NCI-H1105 (cell line): ENCODE measurements at places on chromosomes 2 and 18.

GRCh38 chr18:64979791-64980190 is 771.0 kb upstream of the CDH7 start:
- no peak for DNase-seq

DNA sequence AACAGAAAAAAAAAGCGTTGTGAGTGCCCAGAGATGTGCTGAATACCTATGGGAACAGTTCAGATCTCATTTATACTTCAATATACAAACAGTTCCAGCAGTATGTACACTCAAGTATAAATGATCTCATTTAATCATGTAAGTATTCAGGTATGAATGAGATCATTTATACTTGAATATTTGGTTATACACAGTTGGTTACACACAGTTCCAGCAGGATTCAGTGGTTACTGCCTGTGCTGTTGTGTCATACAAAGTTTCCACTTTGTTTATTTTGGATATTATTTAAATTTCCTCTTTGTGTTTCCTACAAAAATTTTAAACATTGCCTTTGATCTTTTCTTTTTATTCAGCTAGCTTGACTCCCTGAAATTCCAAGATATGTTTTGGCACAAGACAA is 293.5 kb upstream of the SLC39A10 start:
- DNase-seq = no peak

- DNase-seq = no peak
Observed at GRCh38 chr18:27772081-27772480, 404.8 kb downstream of the CDH2 start.

- no peak for DNase-seq
Observed at GRCh38 chr18:28110924-28111323, 66.0 kb downstream of the CDH2 start.

GRCh38 chr2:137813176-137813575 is 151.1 kb upstream of the HNMT start:
- DNase-seq = no peak

DNA sequence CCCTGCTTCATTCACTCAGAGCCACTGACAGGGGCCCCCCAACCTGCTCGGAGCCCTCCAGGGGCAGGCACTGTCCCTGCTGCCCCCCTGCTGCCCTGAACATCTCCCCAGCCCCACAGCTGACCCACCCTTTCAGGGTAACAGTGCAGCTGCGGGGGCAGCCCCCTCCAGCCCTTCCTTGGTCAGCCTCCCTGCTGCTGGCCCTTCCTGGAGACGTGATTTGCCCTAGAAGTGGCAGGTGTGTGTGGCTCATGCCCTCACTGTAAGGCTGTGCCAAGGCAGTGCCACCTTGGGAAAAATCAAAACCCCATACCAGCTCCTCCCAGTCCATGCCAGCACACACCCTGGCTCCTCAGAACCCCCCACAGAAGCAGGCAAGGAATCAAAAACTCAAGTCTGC is 184.2 kb upstream of the HDAC4 start:
- no peak for DNase-seq

DNA sequence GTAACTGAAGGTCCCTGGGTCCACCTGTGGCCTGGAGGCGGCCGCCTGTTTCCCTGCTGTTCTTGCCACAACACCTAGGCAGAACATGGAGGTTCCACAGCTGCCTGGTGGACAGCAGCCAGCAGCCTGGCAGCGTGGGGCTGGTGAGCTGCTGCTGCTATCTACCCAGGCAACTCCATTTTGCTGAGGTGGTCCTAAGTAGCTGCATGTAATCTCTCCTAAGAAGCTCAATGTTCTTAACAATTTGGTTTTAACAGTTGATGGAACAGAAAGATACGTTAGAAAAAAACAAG is 66.7 kb downstream of the NDUFA10 start:
- no peak for DNase-seq

GRCh38 chr2:101619191-101619591 is 78.3 kb upstream of the MAP4K4 start:
- no peak for DNase-seq

DNA sequence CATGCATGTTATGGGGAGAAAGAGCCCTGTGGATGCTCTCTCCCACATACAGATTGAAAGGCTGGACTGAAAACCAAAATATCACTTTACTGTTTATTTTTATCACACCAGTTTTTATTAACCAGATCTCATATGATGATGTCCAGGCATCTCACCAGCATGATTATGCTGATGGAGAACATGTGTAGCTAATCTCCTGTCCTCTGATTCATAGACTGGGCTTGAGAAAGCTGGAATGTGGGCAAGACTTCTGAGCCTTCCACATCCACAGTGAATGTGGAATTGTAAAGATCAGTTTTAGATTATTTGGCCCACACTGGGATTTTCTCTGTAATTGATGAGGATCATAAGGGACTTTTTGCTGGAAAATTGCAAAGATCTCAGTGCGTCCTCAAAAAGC is 137.9 kb downstream of the ICOS start:
- DNase-seq = no peak

DNA sequence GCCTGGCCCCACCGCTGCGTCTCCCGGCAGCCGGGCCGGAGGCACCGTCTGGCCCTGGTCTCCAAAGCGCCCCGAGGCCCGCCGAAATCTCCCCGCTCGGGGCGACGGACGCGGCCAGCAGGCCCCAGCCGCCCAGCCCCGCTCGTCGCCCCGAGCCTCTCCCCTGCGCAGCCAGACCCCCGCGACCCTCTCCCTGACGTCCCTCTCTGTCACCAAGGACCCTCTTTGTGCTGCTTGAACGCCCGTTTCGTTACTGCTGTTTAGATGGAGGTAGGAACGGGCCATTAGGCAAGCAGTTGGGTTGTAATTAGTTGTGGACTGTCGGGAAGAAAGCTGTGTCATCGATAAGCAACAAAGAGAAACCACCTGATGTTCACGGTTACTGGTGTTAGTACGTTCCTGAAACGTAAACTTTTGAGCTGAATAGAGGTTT is 686 bp downstream of the UBXN4 start:
- DNase-seq = peak; percentile 38

GRCh38 chr2:37283207-37283606 is 41.4 kb downstream of the PRKD3 start:
- DNase-seq = no peak

GRCh38 chr2:157743051-157743450 is 114.4 kb upstream of the ACVR1C start:
- DNase-seq = no peak
